ENCODE measurements at places on chromosomes 5 and 9.

DNA sequence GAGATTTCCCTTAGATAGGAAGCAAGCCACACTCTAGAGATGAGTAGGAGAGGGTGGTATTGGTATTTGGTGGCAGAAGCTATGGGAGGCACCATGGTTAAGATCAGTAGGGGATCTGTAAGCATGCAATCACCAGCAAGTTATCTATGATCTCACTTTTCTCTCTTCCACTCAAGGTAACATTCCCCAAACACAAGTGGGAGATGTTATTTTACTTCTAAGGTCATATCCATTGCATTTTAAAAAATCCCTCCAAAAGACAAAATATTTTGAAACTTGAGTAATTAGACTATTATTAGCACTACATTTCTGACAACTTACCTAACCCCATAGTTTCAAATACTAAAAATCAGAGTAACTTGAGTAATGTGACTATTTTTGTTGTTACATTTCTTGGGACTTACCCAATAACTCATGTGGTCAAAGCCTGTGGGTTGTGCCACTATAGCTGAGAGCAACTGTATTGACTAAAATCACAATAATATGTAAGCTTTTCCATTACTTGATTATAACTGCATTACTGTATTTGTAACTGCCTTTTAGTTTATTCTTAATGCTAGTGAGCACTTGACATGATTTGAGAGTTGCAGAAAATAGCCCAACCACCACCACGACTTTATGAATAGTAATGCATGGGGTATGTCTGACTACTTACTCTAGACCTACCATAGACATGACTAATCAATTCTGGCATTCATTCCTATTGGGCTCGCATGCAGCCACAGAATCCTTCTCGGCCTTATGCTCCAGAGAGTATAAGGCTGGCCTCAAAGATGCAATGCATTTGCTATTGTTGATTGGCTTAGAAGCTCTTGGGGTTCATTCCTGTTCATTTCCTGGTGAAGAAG is 264.7 kb downstream of the TRIM32 start:
- no peak overlapping the region for H3K4me3 ChIP-seq
- H3K4me1 ChIP-seq: no peaks in the 10 kb centered on the region
- H3K27ac ChIP-seq: no peak overlapping the region
- DNase-seq: no peak

DNA sequence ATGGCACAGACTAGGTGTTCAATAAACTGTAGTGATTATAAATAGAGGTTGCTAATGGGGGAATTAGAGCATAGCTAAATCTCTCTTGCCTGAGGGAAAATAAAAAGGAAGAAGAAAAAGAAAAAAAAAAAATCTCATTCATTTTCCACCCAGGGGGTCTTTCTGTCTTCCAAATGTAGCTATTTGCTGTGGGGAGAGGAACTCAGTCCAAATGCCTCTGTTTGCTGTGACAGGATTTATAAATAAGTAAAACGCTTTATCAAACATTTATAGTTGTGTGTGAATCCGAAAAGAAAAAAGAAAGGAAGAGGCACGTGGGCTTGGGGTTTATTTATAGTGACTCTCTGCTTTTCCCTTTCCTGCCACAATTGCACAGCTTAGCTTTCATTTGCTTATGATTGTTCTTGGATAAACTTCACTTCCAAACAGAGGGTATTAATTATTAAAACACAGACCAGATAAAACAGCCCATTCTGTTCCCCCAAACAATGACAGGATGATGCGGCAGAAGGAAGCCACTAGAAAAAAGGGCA is 245.7 kb downstream of the ASTN2 start:
- DNase-seq: no peak
- no peak overlapping the region for H3K27ac ChIP-seq
- H3K4me3 ChIP-seq: no peak overlapping the region
- H3K36me3 ChIP-seq: no peaks in the 10 kb centered on the region
- no peaks in the 10 kb centered on the region for H3K4me1 ChIP-seq
- H3K27me3 ChIP-seq: no peaks in the 10 kb centered on the region

DNA sequence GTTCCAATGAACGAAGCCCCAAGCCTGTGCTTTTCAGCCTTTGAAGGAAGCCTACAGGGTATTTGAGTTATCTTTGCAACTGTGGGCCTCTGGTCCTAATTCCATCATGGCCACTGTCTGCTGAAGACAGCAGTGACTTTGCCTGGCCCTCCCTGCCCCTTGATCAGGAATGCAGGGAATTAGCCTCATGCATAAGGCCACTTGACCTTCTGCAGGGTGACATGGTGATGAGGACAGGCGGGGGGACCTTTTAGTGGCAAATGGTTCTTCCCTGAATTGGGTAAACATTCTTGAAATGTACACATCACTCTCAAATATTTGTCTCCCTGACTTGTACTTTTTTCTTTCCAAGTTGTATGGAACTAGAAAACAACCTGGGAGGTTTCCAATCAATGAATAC is 25.2 kb upstream of the XPA start:
- DNase-seq: no peak
- no peaks in the 10 kb centered on the region for H3K4me1 ChIP-seq
- H3K4me3 ChIP-seq: no peak overlapping the region
- no peaks in the 10 kb centered on the region for H3K36me3 ChIP-seq
- no peak overlapping the region for H3K27ac ChIP-seq
- no peaks in the 10 kb centered on the region for H3K27me3 ChIP-seq

GRCh38 chr5:11012295-11012694 is 251.3 kb upstream of the DAP start:
- no peak for DNase-seq
- H3K4me1 ChIP-seq: no peaks in the 10 kb centered on the region
- H3K36me3 ChIP-seq: no peaks in the 10 kb centered on the region
- H3K27me3 ChIP-seq: peaks cover 2% of the 10 kb centered on the region
- H3K4me3 ChIP-seq: no peak overlapping the region

GRCh38 chr9:35993976-35994720 is 36.2 kb upstream of the OR2S2 start:
- H3K36me3 ChIP-seq: no peaks in the 10 kb centered on the region
- H3K27me3 ChIP-seq: no peaks in the 10 kb centered on the region
- no peak overlapping the region for H3K4me3 ChIP-seq
- no peak for DNase-seq
- no peak overlapping the region for H3K27ac ChIP-seq

GRCh38 chr9:105850852-105851500 is 156.6 kb downstream of the TMEM38B start:
- H3K27ac ChIP-seq: no peak overlapping the region
- DNase-seq: no peak
- no peaks in the 10 kb centered on the region for H3K27me3 ChIP-seq
- no peak overlapping the region for H3K4me3 ChIP-seq
- no peaks in the 10 kb centered on the region for H3K36me3 ChIP-seq
- no peaks in the 10 kb centered on the region for H3K4me1 ChIP-seq

All from liver (tissue), 10 donors.